ENCODE measurements at places on chromosomes 6 and 20.
A peak's percentile ranks its signal among the peaks of the same experiment; 100 is the strongest.

- no peak for DNase-seq
These were observed 94.5 kb downstream of the F13A1 start for GRCh38 chr6:6225885-6226529.

GRCh38 chr6:43972913-43973300, 154.3 kb downstream of the MRPL14 start:
- DNase-seq, result peak; percentile 90

GRCh38 chr6:38762848-38763247, 47.7 kb downstream of the DNAH8 start:
- DNase-seq, result no peak

- DNase-seq, result no peak
These were observed 2.6 kb upstream of the BPIFB4 start for GRCh38 chr20:33076662-33077372.

- DNase-seq, result no peak
These were observed 48.9 kb downstream of the PIGU start for GRCh38 chr20:34628026-34628425.

- no peak for DNase-seq
These were observed 72.0 kb downstream of the SOX4 start for GRCh38 chr6:21665392-21666200.

GRCh38 chr20:35121186-35121585, 25.9 kb downstream of the EDEM2 start:
- DNase-seq, result no peak

- peak; percentile 28 for DNase-seq
These were observed 19.5 kb downstream of the GSTA4 start for GRCh38 chr6:52975580-52975979.

GRCh38 chr20:42567409-42567808, 622.3 kb downstream of the PTPRT start:
- no peak for DNase-seq

- peak; percentile 74 for DNase-seq
These were observed 39.5 kb downstream of the UNC5CL start for GRCh38 chr6:40999569-40999968.

GRCh38 chr6:36657942-36658544, 20.5 kb upstream of the CDKN1A start:
- DNase-seq, result peak; percentile 93

DNA sequence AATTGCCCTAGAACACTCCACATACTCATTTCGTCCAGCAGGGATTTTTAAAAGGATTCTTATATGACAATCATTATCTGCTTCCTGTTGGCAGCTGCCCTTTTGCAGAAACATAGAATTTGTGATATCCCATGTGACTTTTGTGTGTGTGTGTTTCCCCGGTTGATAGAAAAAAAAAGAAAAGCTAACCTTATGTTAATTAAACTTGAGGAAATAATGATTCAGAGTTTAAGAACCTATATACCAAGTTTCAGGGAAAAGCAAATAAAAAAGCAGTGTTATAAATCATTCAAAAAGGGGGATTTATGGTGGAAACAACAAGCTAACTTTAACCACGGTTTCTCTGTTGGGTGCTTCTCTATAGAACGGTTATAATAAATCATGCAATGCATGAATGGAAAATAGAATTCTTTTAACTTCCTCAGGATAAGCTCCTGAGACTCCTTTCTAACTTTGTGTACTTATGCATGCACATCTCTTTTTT, 826.9 kb upstream of the EYS start:
- DNase-seq, result no peak

DNA sequence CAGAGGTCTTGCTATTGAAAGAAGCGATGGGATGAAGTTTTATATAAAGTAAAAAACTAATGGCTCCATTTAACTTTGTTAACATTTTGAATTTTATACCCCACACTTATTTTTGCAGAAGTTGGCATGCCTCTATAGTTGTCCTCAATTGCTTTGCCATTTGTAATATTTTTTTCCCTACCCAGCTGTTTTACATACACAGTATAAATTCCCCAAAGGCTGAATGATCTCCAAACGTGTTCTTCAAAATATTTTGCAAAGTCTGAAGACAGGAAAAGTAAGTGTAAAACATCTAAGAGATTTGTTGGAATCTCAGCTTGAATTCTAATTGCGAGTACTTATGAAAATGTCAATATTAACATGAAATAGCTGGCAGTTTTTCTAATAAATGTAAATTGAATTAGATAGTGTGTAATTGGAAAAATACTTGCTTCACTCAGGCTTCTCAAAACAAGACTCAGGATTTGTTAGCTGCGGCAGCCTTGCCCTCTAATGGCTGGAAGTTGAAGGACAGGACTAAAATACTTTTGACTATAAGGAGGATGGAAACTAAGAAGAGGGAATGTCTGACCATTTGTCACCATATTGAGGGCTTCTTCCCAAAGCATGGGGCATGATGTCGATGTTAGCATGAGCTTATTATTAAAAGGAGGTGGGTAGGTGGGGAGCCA, 226.8 kb downstream of the UST start:
- peak; percentile 59 for DNase-seq

- DNase-seq, result peak; percentile 51
These were observed 309 bp upstream of the ABRACL start for GRCh38 chr6:139028215-139028657.

DNA sequence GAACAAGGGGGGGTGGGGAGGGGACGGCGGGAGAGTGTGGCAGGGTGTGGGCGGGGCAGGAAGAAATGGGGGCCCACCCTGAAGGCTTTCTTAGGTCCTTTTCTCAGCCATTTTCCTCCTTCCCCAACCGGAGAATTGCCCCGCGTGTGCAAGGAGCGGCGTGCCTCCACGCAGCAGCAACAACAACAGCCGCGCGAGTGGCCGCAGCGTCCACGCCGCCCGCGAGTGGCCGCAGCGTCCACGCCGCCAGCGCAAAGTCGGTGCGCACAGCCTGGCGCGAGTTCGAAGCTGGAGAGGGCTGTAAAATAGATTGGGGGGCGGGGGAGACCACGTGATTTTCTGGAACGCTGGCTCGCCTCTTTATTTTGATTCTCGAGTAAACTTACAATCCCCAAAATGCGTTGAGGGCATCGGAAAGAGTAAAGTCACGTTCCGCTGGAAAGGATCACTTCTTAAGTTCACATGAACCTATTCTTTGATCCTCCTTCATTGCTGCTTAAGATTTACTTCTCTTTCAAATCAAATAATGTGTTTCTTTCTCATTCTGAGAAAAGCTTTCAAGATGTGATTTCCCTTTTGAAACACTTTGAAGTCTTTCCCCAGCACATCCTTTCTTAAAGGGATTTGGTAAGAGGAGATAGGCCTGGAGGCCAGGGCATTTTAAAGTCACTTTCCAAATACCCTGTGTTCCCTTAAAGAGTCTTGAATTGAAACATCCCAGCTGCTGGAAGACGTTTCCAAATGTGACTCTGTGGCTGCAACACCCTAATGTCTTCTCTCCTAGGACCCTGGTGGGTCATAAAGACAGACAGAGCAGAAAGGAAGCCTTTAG, 66.7 kb upstream of the ZNF217 start:
- DNase-seq, result peak; percentile 27

DNA sequence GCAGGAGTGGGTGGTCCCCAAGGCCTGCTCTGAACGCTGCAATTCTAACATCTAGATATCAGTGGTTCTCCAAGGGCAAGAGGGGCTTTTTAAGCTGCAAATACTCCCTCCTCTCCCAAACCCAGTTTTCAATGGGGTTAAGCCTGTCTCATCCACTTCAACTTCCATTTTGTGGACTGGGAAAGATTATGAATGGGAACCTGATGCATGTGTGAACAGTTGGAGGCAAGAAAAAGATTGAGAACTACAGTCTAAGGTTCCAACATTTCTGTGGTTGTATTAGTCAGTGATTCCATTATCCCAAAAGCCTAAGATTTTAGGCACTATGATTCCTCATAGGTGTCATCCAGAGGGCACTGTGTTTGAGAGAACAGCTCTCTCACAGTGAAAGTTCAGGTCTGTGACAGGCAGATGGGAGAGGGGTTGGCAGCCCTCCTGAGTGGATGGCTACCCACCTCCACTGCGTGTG, 53.7 kb downstream of the HNF4A start:
- peak; percentile 84 for DNase-seq

Data from fibroblast of mammary gland (primary cell).